LoVo (cell line): ENCODE measurements at places on chromosomes 3 and 15.

- peak; percentile 48 for DNase-seq
Observed at GRCh38 chr3:23567917-23568316, 237.8 kb upstream of the UBE2E1 start.

GRCh38 chr15:29086891-29087290, 182.7 kb downstream of the NSMCE3 start:
- DNase-seq, result no peak

- DNase-seq, result no peak
Observed at GRCh38 chr3:122331886-122332285, 6.8 kb downstream of the CSTA start.

- DNase-seq, result no peak
Observed at GRCh38 chr15:73571346-73571745, 61.8 kb downstream of the NPTN start.

GRCh38 chr3:94336046-94336753, 273.3 kb downstream of the NSUN3 start:
- DNase-seq, result peak; percentile 9

GRCh38 chr3:75232216-75232615, 431.9 kb upstream of the FRG2C start:
- DNase-seq, result no peak

GRCh38 chr15:75230551-75231371, 27.4 kb upstream of the GOLGA6C start:
- no peak for DNase-seq

- no peak for DNase-seq
Observed at GRCh38 chr3:126872701-126873342, 110.1 kb upstream of the PLXNA1 start.

GRCh38 chr3:187987924-187988323, 166.0 kb upstream of the LPP start:
- no peak for DNase-seq

- DNase-seq, result no peak
Observed at GRCh38 chr15:29621616-29622015, 200.7 kb downstream of the TJP1 start.

DNA sequence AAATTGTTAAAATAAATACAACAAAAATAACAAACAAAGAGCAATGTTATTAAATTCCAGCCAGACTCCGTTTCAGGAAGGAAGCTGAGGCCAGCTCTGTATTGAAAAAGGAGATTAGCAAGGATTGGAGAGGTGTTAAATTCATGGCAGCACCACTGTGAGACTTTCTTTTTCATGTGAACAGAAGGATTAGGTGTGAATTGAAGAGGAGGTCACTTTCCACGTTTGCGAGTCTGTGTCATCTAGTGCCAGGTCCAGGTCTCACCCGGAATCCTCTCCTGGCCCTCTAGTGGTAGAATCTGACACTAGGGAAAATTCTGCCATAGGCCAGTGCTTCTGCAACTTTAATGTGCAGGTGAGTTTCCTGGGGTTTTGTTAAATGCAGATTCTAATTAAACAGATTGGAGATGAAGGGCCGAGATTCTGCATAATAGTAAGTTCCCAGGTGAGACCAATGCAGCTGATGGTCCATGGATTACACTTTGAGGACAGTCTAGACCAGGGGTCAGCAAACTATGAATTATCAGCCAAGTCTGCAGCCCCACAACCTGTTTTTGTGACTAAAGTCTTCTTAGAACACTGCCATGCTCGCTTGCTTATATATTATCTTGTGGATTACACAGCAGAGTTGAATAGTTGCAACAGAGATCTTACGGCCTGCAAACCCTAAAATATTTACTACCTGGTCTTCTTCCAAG, 9.2 kb upstream of the SLC6A1 start:
- DNase-seq, result peak; percentile 57

GRCh38 chr3:32202496-32202895, 36.0 kb upstream of the CMTM8 start:
- no peak for DNase-seq
